ENCODE measurements at places on chromosomes 1 and 21.

DNA sequence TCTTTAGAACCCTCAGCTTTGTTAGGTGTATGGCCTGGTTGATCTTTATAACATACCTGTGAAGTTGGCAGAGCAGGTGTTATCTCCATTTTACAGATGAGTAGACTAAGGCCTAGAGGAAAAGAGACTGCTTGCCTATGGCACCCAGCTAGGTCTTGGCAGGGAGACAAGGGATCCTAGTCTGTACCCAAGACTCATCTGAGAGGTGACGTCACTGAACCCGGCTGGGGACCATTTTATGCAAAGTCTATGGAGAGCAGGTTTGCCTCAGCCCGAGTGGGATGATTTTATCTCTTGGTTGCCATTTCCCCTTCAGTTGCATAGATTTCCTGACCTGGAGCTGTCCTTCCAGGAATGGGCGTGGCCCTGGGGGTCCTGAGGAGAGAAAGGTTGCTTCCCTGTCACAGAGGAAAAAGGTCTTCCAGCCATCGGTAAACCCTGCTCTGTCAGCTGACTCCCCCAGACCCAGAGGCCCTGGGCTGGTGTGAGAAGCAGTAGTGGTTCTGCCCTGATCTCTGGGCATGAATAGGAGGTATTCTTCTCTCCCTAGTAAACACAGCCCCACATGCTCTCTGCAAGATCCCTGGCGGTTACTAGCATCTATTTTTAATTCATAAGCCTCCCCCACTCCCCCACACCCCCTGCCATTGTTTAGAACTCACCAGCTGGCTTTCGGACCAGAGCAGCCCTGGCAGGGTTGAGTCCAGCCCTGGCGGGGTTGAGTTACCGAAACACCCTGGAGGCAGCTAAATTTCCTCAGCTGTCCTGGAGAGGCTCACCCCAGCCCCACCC lies 19.6 kb downstream of the TMCC2 start:
- no peak for DNase-seq

- no peak for DNase-seq
These were observed 20.8 kb upstream of the SCYL3 start for GRCh38 chr1:169914531-169914930.

DNA sequence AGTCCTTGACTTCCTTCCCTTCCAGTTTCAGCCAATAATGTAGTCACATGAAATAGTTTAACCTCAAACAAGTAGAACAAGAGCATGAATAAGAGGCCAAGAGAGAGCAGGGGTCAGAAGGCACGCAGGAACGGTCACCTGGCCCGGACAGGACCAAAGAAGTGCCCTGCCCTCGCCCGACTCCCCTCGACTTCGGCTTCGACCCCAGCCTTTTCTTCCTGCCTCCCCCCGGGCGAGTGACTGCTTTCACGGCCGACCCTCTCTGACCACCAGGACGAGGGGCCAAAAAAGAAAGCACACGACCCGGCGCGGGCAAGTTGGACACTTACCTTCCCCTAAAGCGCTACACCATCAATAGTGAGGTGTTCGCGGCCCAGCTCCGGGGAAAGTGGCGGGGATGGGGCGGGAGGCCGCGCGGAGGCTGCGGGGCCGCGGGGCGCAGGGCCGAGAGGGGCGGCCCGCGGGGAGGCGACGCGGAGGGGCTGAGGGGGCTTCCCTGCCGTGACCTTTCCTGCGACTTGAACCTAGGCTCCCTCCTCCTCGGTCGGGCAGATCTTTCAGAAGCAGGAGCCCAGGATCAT lies 519 bp downstream of the RERE start:
- DNase-seq, result no peak

GRCh38 chr1:210935905-210936304 lies 198.0 kb downstream of the KCNH1 start:
- no peak for DNase-seq

GRCh38 chr1:48853006-48853405 lies 76.3 kb upstream of the BEND5 start:
- DNase-seq, result no peak

DNA sequence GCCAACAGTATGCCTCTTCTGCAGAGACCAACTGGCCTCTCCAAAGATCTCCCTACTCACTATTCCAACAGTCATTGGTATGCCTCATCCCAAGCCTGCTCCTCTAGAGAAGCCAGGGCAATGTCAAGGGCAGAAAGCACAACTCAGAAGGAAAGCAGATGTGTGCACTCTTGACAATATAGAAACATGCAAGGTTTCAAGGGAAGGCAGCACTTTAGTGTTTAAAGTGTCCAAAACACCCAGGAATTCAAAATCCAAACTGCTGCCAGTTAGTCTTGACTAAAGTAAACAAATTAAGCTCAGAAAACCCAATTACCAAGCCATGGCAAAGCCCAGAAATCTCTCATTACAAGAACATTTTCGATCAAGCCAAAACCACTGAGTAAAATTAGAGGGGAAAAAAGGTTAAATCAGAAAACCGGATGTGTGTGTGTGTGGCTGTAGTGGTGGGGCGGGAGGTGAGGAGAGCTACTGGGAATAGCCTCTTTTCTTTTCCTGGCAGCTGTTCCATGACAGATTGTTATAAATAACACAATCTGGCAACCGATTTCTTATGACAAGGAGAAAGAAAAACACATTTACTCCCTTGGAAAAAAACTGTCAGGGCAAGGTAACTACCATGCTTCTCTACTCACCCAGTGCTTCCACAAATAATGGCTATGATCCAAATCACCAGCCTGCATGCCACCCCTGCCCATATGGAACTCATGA lies 39.2 kb downstream of the EIF2B3 start:
- DNase-seq, result no peak

GRCh38 chr1:119004781-119005180 lies 16.6 kb upstream of the TBX15 start:
- DNase-seq, result no peak

GRCh38 chr21:26032263-26032662 lies 138.3 kb downstream of the APP start:
- no peak for DNase-seq

DNA sequence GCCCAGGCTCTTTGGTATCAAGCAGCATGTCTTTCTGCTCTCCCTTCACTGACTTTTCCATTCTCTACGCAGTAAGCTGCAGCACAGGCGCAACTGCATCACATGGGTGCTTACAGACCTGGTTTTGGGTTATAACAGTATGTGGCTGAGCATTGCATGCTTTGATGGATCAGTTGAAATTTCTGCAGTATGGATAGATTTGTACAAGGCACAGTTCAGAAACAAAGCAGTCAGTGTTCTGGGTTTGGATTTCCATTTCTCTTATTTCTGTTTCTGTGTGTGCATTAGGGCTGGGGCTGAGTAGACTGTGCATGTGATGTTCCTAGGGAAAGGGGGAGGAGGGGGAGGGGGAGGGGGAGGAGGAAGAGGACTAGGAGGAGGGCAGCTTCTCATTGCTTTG lies 4.5 kb downstream of the FAM163A start:
- DNase-seq, result no peak

DNA sequence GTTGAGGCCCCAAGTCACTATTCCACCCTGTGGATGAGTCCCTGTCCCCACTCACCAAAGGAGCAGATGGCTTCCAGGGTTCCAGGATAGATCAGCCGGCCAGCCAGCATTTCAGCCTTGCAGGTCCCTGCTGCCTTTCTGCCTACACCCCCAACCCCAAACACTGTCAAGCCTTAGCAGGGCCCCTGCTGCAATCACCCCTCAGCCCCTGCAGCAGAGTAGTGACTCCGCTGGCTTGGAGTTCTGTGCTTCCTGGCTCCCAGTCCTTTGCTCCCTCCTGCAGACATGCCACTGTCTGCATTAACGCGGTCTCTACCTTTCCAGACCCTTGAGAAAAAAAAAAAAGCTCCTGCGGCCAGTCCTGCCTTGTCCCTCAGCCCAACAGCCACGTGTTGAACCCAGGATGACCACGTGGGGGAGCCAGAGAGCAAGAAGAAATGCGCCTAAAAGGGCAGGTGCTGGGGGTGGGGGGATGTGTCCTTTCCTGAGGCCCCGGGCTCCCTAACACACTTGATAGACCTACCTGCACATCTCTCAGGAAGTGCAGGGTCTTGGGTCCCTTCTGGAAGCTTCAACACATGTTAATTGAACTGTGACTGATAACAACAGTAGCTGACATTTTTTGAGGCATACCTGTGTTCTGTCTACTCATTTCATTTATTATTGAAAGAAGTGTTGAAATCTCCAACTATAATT lies 37.4 kb downstream of the RASSF5 start:
- DNase-seq, result peak; percentile 78

GRCh38 chr1:21946836-21947587 lies 9.9 kb upstream of the HSPG2 start:
- no peak for DNase-seq

GRCh38 chr1:168007691-168008090 lies 70.8 kb upstream of the MPC2 start:
- DNase-seq, result no peak

DNA sequence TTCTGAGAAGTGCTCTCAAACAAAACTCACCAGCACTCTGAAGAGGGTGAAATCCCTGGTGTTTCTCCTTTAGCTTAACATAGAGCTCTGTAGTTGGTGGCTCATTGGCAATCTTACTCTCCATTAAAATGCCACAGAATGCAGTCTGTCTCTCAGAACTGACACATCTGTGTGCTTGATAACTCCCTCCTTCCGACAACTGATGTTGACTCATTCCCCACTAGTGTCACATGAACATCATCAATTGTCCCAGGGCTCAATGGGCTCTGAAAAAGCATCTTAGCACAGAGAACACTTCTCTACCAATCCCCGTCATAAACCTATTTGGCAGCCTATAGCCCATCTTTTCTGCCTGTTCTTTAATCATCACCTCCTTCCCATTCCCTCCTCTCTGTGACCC lies 133.2 kb upstream of the ZC3H11B start:
- no peak for DNase-seq

DNA sequence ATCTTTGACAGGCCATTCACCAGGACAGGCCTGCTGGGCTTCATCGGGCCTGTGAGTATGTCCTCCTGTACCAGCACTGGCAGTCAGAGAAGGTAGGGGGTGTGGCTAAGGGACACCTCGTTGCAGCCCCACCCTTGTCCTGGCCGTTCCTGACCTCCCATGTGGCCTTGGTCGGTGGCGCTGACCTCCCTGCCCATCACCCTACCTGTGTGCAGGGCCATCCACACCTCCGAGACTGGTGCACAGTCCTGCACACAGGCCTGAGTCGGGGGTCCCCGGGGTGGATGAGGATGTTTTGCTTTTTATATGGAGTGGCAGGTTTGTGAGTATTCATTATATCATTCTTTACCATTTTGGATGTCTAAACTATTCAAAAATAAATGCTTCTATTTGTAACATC lies 59.0 kb downstream of the S100B start:
- DNase-seq, result no peak

- no peak for DNase-seq
These were observed 5.9 kb downstream of the CDC14A start for GRCh38 chr1:100358210-100358609.

DNA sequence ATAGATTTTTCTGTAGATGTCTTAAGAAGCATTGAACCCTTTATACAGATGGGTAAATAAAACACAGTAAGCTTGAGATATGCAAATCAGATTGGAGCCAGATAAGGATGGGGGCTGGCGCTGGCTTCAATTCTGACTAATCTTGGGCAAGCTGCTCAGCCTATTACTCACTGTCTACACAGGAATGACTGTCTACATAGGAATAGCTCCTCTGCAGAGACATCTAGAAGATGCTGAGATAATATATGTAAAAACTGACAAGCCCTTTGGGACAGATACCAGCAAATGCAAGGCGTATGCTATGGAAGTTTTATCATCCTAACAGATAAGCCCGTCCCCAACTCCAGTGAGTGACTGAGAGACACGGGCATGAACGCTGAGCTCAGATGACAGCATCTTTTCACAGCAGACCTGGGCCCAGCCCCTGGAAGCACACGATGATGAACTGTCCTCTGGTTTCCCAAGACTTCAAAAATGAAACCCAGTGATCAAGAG lies 1.7 kb downstream of the CLDN14 start:
- DNase-seq, result no peak

GRCh38 chr1:160993544-160994193 lies 27.3 kb downstream of the F11R start:
- peak; percentile 24 for DNase-seq

- DNase-seq, result no peak
These were observed 4.6 kb downstream of the ZBTB48 start for GRCh38 chr1:6584126-6585080.

GRCh38 chr1:46611691-46612221 lies 4.9 kb downstream of the MOB3C start:
- no peak for DNase-seq

DNA sequence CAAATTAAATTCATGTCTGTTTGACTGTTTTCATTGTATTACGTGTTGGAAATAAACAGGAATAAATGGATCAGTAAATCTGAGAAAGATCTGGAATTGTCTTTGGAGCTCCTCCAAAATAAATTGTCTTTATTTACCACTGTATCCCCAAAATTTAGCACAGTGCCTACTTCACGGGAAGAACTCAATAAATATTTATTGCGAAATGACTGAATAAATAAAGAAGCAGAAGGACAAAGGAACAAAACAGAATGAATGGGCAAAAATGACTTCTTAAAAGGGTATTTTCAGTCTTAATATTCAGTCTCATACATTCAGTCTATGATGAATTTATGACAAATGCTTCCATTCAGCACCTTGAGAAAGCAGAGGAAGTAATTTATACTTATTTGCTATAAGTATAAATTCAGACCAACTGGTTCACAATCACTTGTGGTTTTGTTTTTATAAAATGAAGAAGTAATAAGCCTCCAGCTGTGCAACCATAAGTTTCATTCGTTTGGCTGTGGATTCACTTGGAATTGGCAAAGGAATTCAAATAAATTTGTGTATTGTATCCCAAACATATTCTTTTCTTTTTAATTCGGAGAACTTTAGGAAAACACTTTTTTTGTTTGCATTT lies 19.2 kb upstream of the PRKAA2 start:
- no peak for DNase-seq

DNA sequence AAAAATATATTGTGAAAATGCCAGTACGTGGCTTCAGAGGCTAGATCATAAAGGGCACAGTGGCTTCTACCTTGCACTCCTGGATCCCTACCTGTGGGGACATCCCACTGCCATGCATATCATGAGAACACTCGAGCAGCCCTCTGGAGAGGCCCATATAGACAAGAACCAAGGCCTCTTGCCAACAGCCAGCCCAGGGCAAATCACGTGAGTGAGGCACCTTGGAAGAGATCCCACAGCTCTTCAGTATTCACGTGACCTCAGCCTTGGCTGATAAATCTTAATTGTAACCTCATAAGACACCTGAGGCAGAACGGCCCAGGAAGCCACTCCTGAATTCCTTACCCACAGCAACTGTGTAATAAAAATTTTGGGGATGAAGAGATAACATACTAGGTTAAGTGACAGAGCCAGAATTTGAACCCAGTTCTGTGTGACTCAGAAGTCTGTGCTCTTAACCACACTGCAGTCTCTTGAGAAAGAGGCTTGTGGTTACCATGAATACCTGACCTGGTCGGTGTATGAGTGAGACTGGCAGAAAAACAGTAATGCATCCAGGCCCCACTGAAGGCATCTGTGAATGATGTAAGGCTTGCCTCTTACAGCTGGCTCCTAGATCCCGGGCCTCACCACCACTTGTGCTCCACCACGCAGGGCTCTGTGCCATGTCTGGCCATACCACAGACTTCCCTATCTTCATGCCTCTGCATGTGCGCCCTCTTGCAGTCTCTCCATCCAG lies 6.9 kb upstream of the A3GALT2 start:
- DNase-seq, result peak; percentile 44
